Peyer's patch (tissue), 4 donors: ENCODE measurements at places on chromosomes 11 and 22. TPM values are rescaled to one million over a fixed set of nuclear protein-coding genes. Genes with fewer than 3 reads are reported as not detected.

Gene DTX4
- 56.7 TPM for total RNA-seq

Gene CRYBB1
- total RNA-seq, result not detected

Gene AIFM3
- total RNA-seq, result 11.8 TPM

Gene PLAAT3
- 6.8 TPM for total RNA-seq

Gene HSPB2
- 0.94 TPM for total RNA-seq

GRCh38 chr11:131331546-131331945 lies 38.9 kb upstream of the NTM start:
- no peak overlapping the region for H3K4me3 ChIP-seq
- H3K27ac ChIP-seq, result no peak overlapping the region
- no peaks in the 10 kb centered on the region for H3K4me1 ChIP-seq

DNA sequence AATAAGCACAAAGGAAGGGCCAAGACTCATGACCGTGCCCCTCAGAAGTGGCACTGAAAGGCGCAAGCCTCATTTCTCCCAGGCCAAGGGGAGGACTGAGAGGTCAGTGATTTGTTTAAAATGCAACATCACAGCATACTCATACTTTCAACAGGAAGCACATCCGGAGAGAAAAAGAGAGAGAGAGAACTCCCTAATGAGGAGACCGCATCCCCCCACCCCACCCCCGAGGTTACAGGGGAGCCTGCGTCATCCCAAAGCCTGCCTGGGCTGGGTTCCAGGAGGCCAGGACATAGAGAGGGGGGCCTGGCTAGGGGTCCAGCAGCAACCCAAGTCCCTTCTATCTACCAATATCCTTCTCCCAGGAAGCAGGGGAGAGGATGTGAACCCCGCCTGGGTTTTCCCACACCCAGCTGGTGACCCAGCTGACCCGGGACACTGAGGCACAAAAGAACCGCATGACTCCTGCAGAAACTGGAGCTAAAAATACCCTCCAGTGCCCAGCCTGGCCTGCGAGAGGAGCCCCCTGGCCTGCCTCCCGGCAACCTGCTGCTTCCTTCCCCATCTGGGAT lies 3.8 kb downstream of the CSNK1E start:
- H3K4me3 ChIP-seq, result peak overlapping the region; percentile 10
- no peaks in the 10 kb centered on the region for H3K27me3 ChIP-seq
- no peaks in the 10 kb centered on the region for H3K4me1 ChIP-seq
- DNase-seq, result no peak
- H3K36me3 ChIP-seq, result peaks cover 4% of the 10 kb centered on the region

- no peaks in the 10 kb centered on the region for H3K27me3 ChIP-seq
- no peak overlapping the region for H3K4me3 ChIP-seq
- no peaks in the 10 kb centered on the region for H3K4me1 ChIP-seq
- no peak for DNase-seq
- no peaks in the 10 kb centered on the region for H3K36me3 ChIP-seq
- no peak overlapping the region for H3K27ac ChIP-seq
Observed at GRCh38 chr11:120660024-120660565, 148.5 kb downstream of the GRIK4 start.

DNA sequence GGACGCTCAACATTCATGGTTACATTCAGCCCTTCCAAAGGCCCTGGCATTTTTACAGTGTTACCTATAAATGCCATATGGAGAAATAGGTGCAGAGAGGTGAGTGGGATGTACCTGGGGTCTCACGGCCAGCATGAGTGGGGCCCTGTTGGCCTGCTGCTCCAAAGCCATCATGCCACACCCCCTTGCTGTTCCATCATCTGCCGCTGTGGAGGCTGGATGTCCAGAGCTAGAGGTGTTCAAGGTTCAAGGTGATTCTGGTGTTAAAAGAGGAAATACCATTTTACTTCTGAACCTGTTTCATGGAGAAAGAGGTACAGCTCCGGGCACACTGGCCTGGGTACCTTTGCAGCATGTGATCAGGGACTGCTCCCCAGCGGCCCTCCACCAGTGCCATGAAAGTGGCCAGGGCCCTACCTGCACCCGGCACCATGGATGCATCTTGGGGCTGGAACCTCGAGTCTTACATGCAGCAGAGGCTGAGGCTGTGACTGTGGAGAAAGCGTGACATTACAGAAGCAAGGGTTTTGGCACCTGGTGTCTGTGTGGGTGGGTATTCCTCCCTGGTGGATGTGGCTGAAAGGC lies 68.6 kb downstream of the PARVB start:
- H3K36me3 ChIP-seq, result no peaks in the 10 kb centered on the region
- no peak for DNase-seq

DNA sequence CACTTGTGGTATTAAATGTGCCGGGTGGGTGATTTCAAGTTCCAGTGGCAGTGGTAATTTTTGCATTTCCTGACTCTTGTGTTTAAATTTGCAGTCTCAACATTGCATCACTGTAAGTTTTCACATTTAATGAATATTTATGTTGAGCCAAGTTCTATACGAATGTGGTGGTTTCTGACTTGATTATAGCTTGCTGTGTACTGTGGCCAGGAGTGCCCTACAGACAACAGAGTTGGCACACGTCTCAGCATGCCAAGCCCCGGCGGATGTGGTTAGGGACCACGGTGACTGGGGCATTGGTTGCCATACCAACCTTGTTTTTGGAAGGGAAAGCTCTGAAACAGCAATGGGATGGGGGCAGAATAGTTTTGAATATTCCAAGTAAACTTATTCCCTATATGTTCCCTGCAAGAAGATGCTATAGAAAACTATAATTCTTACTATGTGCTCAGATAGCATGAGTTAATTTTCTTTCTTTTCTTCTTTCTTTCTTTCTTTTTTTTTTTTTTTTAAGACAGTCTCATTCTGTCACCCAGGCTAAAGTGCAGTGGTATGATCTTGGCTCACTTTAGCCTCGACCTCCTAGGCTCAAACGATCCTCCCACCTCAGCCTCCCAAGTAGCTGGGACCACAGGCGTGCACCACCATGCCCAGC lies 16.0 kb downstream of the ZNRF3 start:
- H3K36me3 ChIP-seq, result no peaks in the 10 kb centered on the region
- H3K4me3 ChIP-seq, result no peak overlapping the region
- no peaks in the 10 kb centered on the region for H3K27me3 ChIP-seq
- H3K27ac ChIP-seq, result no peak overlapping the region
- no peak for DNase-seq

GRCh38 chr22:31127181-31127772 lies 4.5 kb downstream of the INPP5J start:
- no peak overlapping the region for H3K27ac ChIP-seq
- no peak for DNase-seq
- no peak overlapping the region for H3K4me3 ChIP-seq
- no peaks in the 10 kb centered on the region for H3K27me3 ChIP-seq

DNA sequence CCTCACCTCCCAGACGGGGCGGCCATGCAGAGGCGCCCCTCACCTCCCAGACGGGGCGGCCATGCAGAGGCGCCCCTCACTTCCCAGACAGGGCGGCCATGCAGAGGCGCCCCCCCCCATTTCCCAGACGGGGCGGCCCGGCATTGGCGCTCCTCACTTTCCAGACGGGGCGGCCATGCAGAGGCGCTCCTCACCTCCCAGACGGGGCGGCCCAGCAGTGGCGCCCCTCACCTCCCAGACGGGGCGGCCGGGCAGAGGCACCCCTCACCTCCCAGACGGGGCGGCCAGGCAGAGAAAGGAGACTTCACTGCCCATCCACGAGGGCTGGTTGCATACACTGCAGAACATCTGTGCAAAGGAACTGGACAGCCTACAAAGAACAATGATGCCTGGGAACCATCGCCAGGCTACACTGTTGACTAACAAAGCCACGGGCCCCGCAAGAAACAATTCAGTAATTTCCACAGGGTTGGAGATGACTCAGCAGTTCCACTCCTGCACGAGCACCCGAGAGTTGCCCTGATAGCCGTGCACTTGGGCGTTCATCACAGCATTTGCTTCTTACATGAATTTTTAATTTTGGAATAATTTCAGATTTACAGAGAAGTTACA lies 58.7 kb downstream of the CTTN start:
- no peak for DNase-seq
- H3K27ac ChIP-seq, result no peak overlapping the region
- H3K4me3 ChIP-seq, result no peak overlapping the region
- no peaks in the 10 kb centered on the region for H3K4me1 ChIP-seq
- H3K27me3 ChIP-seq, result no peaks in the 10 kb centered on the region
- H3K36me3 ChIP-seq, result no peaks in the 10 kb centered on the region

DNA sequence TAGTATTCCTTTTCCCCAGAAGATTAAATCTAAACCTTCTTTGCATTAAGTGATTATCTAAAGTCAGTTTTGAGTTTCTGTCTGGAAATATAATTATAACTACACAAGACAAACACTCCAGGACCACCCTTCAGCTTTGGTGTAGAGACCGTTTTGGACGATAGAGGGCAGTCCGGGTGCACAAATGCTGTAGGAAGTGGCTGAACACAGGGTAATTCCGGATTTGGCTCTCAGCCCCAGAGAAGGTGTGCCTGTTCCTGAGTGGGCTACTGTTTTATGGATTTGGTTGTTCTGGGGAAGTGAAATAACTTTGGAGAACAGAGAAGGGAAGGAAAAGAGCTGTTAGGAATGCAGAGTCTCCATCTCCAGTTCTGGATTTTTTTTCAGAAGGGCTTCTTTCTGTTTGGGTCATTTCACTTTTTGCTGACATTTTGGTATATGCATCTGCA lies 14.8 kb downstream of the EXT2 start:
- no peaks in the 10 kb centered on the region for H3K4me1 ChIP-seq
- peak; percentile 41 for DNase-seq
- no peak overlapping the region for H3K4me3 ChIP-seq
- no peaks in the 10 kb centered on the region for H3K27me3 ChIP-seq
- H3K36me3 ChIP-seq, result no peaks in the 10 kb centered on the region
- no peak overlapping the region for H3K27ac ChIP-seq

DNA sequence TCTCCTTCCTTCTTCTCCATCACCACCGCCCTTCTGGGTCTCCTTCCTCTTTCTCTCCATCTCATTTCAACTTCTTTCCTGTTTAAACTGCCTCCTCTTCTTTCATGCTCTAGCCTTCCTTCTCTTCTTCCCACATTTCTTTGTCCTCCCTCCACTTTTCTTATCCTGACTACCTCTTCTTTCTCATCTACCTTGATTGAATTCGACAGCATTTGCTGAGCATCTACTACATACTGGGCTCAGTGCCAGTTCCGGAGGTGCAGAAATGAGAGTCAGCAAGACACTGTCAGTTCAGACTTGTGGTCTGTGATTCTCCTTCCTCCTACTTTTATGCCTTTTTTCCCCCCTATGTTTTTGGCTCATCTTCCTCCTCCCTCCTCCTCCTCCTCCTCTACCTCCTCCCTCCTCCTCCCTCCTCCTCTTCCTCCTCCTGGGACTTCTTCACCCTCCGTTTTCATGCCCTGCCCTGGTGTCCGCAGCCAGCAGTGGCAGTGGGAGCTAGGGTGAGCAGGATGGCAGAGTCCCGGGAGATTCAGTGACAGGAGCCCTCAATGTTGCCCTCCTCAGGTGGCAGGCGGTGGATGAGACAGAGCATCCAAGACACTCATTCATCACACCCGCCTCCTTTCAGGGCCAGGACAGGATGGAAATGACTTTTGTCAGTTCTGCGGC lies 146.0 kb upstream of the SEZ6L start:
- H3K27ac ChIP-seq, result no peak overlapping the region
- H3K4me1 ChIP-seq, result no peaks in the 10 kb centered on the region
- no peaks in the 10 kb centered on the region for H3K36me3 ChIP-seq
- no peak for DNase-seq
- no peak overlapping the region for H3K4me3 ChIP-seq

GRCh38 chr11:838441-839279 lies 3.7 kb downstream of the POLR2L start:
- H3K36me3 ChIP-seq, result no peaks in the 10 kb centered on the region
- no peak for DNase-seq
- H3K27ac ChIP-seq, result no peak overlapping the region
- no peaks in the 10 kb centered on the region for H3K27me3 ChIP-seq

DNA sequence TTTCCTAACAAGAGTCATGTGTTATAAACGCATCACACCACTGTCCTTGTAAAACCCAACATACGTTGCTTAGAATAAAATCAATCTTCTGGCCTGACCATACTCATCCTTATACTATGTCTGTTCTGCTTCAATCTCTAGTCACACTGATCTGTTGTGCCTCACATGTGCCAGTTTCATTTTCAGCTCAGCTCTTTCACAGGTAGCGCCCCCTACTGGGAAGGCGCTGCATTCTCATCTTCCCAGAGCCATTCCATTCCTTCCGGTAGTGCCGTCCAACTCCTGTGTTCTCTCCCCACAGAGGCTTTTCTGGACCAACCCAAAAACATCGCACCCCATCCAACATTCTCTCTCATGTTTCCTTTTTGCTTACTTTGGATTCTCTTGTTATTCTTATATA lies 22.2 kb downstream of the CASP5 start:
- no peaks in the 10 kb centered on the region for H3K36me3 ChIP-seq
- no peak overlapping the region for H3K27ac ChIP-seq
- no peaks in the 10 kb centered on the region for H3K4me1 ChIP-seq
- H3K4me3 ChIP-seq, result no peak overlapping the region
- DNase-seq, result peak; percentile 51
- H3K27me3 ChIP-seq, result no peaks in the 10 kb centered on the region

DNA sequence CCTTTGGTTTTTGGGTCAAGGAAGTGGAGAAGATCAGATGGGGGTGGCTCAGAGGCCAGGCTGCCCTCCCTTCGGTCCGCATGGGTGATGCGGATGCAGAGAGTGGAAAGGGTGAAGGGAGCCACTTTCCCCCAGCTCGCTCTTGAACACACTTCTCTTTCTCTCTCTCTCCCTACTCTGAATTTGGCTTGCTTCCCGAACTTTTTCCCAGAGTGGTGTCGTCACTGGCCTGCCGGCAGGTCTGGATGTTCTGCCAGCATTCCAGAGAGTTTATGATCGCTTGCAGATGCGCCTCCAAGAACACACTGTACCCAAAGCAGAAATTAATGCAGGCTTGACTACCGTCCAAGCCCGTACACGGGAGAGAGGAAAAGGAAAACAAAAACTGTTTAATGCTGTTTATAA lies 103.2 kb downstream of the ZBTB16 start:
- peak; percentile 85 for DNase-seq
- H3K4me1 ChIP-seq, result peaks cover 79% of the 10 kb centered on the region
- H3K27me3 ChIP-seq, result no peaks in the 10 kb centered on the region
- peak overlapping the region; percentile 90 for H3K27ac ChIP-seq
- no peak overlapping the region for H3K4me3 ChIP-seq

- DNase-seq, result peak; percentile 89
- H3K27ac ChIP-seq, result no peak overlapping the region
- H3K4me3 ChIP-seq, result no peak overlapping the region
- no peaks in the 10 kb centered on the region for H3K36me3 ChIP-seq
Observed at GRCh38 chr11:130431331-130431773, 2.9 kb upstream of the ADAMTS8 start.

GRCh38 chr11:29256580-29256979 lies 760.2 kb downstream of the KCNA4 start:
- no peaks in the 10 kb centered on the region for H3K36me3 ChIP-seq
- H3K27ac ChIP-seq, result no peak overlapping the region
- no peak overlapping the region for H3K4me3 ChIP-seq
- no peak for DNase-seq
- no peaks in the 10 kb centered on the region for H3K27me3 ChIP-seq

- no peaks in the 10 kb centered on the region for H3K4me1 ChIP-seq
- H3K36me3 ChIP-seq, result no peaks in the 10 kb centered on the region
- H3K4me3 ChIP-seq, result no peak overlapping the region
Observed at GRCh38 chr11:41522391-41522790, 62.9 kb upstream of the LRRC4C start.
